GM12865 (cell line): ENCODE measurements at places on chromosomes 2 and 18.

DNA sequence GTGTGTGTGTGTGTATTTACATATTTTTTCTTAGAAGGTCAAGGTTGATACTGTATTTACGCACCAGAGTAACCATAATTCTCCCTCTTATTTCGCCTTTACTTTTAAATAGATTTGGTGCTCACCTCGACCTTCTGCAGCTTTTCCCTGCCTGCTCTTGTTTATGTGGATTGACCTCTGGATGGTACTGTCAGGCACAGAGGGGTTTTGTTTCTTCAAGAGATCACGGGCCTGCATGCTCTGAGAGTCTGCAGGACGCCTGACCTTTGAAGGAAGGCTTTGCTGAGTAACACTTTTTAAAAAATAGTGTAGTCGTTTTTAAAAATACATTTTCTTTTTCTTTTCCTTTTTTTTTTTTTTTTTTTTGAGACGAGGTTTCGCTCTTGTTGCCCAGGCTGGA, 18.1 kb upstream of the EFHD1 start:
- DNase-seq = no peak

DNA sequence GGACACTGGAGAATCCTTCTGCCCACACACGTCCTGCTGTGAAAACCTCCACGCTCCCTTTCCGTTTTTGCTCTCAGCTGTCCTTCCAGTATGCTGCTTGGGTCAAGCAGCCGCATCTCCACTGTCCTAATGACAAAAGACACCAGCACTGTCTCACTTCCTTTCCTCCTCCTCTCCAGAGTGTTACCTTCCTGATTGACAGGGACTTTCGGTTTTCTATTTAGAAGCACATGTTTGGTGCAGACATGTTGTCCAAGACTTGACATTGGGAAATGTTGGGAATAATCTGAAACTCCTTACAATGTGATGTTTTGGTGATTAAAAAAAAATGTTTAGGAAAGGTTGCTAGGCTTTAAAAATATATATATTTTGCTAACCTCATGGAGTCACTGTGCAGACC, 226.6 kb downstream of the FAM210A start:
- no peak for DNase-seq

DNA sequence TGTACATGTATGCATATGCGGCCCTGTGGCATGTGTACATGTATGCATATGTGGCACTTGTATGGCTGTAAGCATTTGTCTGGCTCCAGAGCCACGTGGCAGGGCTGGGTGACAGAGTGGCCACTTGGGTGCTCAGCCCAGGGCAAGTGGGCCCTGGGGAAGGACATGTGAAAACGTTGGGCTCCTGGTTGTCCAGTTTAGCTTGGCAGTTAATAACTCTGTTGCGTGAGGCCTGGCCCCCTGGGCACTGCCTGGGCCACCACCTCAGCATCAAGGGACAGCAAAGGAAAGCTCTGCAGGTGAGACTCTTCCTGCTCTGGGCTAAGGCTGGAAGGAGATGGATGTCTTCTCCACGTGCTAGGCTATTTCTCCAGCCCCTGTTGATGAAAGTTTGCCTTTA, 119.9 kb downstream of the CTIF start:
- DNase-seq = no peak

DNA sequence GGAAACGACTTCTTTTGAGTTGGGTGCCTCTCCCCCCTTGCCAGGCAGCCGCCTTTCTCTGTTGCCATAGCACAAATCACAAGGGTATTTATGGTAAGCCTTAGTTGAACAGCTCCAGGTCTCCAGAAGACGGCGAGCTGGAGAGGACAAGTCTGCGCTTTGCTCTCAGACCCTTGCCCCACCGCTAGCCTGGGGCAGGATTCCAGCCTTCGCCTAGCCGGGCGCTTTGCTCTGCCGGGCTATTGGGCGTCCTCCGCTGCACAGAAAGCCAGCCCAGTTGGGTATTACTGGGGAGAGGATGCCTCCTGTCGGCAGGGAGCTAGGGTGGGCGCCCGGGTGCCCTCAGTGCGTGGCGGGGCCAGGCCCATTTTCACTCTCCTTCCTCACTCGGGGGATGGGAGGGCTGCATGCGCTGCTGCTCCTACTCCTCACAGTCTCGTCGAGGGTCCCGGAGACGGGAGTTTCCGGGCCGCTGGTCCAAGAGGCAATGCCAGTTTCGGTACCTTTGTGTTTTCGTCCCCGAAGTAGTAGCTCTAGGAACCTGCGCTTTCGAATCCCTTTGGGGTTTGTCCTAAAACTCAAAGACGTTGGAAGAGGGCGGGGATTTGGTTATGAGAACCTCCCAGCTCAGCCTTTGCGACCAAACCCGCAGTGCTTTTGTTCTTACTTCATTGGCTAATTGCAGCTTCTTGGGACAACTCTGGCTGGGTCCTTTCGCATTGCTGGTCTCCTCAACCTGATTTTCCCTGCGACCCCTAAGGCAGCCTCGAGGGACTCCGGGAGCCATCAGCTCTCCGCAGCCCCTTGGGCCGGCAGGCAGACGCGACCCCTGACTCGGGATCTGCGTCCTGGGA, 3.6 kb upstream of the DLX2 start:
- DNase-seq = peak; percentile 46

DNA sequence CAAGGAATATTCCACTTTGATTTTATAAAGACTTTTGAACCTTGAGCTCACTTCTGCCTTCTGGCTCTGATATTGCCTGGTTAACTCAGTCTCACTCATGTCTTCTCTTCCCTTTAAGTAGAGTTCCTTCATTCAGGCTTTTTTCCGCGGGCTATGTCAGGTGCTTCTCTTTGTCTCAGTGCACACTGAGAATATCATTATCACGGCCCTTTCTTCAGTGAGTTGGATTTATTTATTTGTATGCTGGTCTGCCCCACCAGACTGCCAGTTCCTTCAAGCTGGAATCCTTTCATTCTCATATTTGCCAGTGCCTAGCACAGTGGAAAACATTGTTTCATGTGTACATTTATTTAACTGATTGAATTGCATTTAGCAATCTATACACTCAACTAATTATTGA, 136.5 kb downstream of the DOK6 start:
- no peak for DNase-seq

- DNase-seq = no peak
Measured at GRCh38 chr2:73008766-73009135, 62.8 kb downstream of the SFXN5 start.

- peak; percentile 2 for DNase-seq
Measured at GRCh38 chr2:148122788-148123187, 101.9 kb downstream of the MBD5 start.

DNA sequence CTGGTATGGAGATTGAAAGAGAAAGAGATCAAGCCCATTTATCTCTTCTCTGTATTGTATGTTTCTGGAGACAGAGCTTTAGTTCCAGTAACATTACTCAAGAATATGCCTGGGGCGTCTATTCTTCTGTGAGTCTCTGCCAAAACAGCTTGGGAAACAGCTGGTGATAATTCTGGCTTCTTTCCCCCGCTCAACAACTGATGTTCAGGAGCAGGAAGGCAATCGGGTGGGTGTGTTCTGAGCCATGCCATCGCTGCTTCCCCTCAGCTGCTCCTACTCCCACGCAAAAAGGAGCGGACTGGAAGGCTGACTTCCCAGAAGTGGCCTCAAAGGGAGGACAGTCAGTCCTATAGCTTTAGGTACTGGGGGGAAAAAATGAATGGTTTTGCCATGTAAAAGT, 695.1 kb downstream of the PLCL1 start:
- no peak for DNase-seq

DNA sequence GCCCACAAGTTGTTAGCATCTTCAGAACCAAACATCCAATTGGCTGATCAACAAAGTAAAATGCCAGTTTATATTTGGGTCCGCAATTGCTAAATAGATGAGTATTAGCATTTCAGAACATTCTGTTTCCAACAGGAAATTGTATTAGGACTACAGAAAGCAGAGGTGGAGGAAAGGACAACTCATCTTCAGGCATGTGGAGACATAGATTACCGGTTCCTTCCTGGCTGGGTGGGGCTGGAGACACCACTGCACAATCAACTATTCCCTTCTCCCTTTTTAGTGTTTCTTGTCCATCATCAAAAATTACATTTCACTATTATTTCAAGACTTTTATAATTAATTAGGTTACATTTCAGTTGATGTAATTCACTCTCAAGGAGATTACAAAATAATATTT, 83.8 kb downstream of the ADAM23 start:
- no peak for DNase-seq

- DNase-seq = no peak
Measured at GRCh38 chr18:46677611-46678010, 20.6 kb upstream of the LOXHD1 start.

DNA sequence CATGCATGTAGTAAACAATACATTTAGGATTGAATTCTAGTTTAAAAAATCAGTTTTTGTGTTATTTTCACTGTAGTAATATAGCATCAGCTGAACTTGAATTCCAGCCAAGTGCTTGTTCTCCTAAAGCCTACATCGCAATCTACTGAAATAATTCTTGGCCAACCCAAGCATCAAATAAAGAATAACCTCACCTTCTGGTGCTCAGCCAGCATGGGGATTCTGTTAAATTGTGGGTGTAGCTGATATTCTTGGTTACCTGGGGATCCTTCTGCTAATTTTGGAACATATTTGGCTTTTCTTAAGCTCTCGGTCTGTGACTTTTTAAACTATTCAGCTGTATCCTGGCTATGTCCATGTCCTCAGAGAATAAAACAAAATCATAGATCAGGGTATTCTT, 248.8 kb downstream of the NRXN1 start:
- DNase-seq = no peak

- peak; percentile 11 for DNase-seq
Measured at GRCh38 chr2:181399027-181399426, 58.2 kb upstream of the ITGA4 start.
